Stimulated activated CD4-positive, alpha-beta T cell treated with anti-CD3 and anti-CD28 coated beads, Interleukin-4, amount 100 ng/mL, for 4 hours (primary cell): ENCODE measurements at places on chromosomes 1 and 21.

DNA sequence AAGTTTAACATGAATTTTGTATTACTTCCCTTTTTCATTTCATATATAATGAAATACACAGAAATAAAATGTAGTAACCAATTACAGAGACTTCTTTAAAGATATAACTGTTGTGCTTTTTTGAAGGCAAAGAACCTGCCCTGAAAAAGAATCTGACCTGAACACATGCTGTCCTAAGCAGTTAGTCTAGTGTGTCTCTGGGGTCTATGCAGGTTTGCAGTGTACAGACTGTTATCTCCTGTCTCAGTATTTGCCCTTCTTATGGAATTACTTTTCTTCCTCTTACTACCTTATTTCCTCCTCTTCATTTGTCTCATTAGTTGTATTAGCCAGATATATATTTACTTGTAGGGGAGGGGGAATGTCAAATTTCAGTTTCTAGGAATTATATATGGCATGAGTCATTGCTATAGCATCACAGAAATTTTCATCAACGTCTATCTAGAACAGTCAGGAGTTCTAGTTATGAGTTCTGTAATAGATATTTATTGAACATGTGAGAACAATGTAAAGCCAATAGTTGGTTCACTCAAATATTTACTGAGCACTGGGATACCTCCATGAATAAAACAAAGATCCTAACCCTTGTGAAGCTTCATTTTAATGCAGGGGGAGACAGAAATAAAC lies 28.4 kb upstream of the PLEKHO1 start:
- no peak for DNase-seq

- no peak for DNase-seq
These were observed 62.3 kb downstream of the NID1 start for GRCh38 chr1:236002572-236002971.

- DNase-seq, result no peak
These were observed 61.6 kb downstream of the SMYD3 start for GRCh38 chr1:246445503-246445902.

- no peak for DNase-seq
These were observed 10.4 kb downstream of the LDLRAD1 start for GRCh38 chr1:54007613-54008012.

GRCh38 chr1:228228601-228229074 lies 20.8 kb downstream of the OBSCN start:
- no peak for DNase-seq

DNA sequence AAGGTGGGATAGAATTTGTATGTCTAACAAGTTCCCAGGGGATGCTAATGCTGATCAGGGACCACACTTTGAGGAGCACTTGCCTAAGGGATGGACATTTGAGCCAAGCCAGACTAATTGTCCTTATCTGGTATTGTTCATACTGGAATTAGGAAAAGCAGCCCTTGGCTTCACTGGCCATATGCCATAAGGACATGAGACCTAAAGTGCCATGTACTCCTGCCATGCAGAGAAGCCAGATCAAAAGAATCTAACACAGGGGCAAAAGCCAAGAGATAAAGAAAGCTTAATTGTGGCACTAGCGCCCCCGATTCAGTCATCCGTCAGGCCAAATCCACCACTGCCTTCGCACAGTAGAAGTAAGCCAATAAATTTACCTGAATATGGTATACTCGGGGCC lies 45.7 kb downstream of the RNF11 start:
- DNase-seq, result no peak

DNA sequence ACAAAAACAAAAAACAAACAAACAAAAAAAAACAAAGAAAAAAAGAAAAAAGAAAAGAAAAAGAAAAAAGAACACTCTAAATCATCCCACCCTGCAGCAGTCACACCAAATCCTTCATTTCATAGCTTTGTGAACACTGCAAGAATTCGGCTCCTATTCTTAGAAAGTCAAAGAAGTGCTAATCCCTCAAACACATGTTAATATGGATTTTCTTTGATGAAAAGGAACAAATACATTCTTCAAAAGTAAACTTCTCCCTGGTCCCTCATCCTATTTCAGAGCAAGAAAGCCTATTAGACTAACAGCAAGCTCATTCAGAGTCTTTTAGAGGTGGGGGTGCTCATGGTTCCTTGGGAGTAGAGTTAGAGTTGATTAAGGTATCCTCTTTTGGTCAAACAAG lies 7.2 kb upstream of the MRPL39 start:
- no peak for DNase-seq

GRCh38 chr1:205142102-205142469 lies 20.3 kb upstream of the RBBP5 start:
- DNase-seq, result no peak

DNA sequence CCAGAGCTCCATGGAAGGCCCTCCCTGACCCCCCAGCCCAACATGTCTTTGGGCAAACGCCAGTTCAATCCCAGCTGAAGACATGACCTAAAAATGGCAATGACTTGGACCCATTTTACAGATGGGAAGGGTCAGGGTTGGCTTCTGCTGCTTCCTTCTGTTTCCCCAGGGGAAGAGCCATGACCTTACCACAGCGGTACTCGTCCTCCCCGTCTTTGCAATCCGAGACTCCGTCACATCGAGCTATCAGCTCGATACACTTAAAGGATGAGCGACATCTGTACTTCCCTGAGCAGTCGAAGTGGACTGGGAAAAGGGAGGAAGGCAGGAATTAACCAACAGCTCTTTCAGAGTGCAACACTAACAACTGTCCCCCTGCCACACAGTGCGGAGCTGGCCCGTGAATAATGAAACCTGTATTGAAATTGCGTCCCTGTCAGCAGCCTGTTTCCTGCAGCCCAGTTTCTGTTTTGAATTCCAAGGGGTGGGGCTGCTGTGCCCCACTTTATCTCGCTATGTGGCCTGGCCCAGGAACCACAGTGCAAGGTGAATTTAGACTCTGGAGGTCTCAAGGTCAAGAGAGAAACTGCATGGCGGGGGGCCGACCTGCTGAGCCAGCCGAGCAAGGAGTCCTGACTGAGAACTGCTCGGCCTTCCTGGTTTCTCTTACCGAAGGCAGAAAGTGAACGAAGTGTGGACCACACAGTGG lies 7.0 kb downstream of the TMPRSS3 start:
- no peak for DNase-seq

GRCh38 chr21:33696465-33696864 lies 54.2 kb downstream of the ITSN1 start:
- no peak for DNase-seq

DNA sequence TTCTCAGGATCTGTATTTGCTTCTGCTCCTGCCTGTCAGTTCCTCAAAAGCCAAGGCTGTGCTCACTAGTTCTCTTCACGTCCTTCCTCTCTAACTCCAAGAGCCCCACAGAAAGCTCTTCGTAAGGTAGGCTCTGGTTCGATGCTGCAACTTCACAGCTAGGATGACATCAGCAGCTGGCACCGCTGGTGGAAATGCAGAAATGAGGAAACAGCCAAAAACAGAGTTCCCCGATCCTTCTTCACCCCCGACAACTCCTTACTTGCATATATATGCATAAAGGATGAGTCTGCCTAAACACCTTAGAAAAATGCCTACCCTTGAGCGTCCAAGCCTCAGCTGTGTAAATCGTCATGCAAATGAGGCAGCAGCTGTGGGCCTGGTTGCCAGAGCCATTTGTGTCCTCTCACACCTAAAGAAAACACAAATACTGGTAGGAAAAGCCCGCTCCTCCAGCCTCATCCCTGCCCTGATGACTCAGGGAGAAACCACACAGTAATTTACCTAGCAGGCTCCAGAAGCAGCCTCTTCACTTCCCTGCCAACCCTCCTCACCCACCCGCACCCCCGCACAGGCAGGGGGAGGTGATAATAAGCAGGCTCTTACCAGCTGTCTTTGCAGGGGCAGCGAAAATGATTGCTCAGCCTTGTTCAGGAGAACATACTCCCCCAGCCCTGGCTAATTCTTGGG lies 28.2 kb downstream of the BATF3 start:
- no peak for DNase-seq

- no peak for DNase-seq
These were observed 735.3 kb upstream of the ADGRL4 start for GRCh38 chr1:79741720-79742421.

GRCh38 chr21:34874684-34875513 lies 174.2 kb downstream of the RUNX1 start:
- no peak for DNase-seq

GRCh38 chr1:66852870-66853269 lies 51.8 kb upstream of the INSL5 start:
- DNase-seq, result no peak

GRCh38 chr21:31211836-31212235 lies 132.2 kb downstream of the TIAM1 start:
- no peak for DNase-seq

DNA sequence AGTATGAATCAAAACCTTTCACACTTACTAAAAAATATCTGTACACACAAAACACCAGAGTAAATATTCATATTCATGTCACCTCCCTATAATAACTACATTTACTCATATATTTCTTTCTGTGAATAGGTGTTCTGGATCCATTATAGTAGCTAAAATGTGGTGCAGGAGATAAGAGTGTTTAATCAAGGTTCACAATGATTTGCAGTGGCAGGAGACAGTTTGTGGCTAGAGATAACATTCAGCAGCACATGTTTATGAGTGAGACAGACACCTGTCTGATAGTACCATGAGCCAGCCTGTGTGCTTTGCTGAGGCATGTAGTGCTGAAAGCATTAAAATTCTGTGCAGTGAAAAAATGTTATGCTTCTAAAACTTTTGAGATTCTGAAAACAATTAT lies 410.3 kb downstream of the SRGAP2C start:
- no peak for DNase-seq

GRCh38 chr1:55310505-55310971 lies 95.4 kb upstream of the USP24 start:
- peak; percentile 6 for DNase-seq

DNA sequence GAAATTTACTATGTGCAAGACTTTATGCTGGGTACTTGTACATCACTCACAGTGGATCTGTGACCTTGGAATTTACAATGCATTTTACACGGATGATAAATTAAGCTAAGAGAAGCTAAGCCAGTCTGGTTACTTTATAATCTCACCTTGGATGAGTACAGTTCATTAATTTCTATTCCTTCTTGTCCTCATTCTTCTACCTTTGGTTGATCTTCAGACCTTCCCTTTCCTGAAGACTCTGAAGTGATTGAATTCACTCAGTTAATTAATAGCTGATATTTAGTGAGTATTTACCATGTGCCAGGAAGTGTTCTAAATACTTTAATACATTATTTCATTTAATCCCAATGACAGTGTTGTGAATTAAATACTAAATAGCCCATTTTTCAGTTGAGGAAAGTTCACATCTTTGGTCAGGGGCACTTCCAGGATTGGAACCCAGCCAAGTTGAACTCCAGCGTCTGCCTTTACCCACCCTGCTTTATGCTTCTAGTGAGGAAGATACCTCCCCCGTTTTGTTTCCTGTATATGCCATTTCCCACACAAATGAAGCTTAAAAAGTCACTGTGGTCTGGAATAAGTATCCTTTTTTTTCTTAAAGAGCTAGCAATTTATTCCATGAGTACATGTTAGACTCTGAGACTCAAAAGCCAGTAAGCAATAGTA lies 146.6 kb downstream of the TLR5 start:
- DNase-seq, result no peak

DNA sequence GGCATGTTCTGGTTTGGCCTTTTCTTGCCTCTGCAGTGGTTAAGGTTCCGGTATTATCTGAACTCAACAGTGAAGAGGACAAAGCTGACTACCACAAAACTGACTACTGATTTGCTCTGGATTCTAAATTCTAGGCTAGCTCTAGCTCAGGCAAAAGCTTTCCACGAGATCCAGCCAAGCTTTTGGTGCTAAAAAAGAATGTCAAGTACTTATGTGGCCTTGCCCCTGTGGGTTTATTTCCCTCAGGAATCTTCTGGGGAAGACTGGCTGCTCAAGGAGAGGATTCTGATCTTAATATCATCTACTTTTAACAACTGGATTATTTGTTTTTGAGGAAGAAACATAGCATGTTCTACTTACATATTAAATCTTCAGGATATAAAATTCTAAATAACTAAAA lies 26.1 kb upstream of the MTMR11 start:
- DNase-seq, result no peak

GRCh38 chr1:43049481-43049880 lies 90.8 kb upstream of the SLC2A1 start:
- DNase-seq, result no peak

DNA sequence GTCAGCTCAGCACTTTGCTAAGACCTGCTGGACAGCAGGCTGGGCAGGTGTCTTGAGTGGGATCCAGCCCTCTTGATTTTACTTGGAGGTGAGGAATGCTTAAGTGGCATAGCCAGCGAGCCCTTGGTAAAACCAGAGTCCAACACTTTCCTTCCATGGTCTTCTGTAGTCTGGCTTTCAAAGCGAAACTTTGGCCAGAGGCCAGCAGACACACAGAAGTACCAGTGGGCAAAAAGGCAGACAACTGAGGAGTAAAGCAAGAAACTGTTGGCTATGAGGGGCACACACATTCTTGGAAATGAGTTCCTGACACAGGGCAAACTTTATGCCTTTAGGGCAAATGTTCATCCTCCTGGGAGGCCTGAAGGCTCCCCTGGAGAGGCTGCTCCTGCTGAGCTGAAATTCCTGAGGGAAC lies 281.0 kb upstream of the POU3F1 start:
- no peak for DNase-seq

- no peak for DNase-seq
These were observed 4.6 kb downstream of the BOLA1 start for GRCh38 chr1:149903836-149904491.

- DNase-seq, result no peak
These were observed 191.3 kb upstream of the LMO4 start for GRCh38 chr1:87137342-87137739.

DNA sequence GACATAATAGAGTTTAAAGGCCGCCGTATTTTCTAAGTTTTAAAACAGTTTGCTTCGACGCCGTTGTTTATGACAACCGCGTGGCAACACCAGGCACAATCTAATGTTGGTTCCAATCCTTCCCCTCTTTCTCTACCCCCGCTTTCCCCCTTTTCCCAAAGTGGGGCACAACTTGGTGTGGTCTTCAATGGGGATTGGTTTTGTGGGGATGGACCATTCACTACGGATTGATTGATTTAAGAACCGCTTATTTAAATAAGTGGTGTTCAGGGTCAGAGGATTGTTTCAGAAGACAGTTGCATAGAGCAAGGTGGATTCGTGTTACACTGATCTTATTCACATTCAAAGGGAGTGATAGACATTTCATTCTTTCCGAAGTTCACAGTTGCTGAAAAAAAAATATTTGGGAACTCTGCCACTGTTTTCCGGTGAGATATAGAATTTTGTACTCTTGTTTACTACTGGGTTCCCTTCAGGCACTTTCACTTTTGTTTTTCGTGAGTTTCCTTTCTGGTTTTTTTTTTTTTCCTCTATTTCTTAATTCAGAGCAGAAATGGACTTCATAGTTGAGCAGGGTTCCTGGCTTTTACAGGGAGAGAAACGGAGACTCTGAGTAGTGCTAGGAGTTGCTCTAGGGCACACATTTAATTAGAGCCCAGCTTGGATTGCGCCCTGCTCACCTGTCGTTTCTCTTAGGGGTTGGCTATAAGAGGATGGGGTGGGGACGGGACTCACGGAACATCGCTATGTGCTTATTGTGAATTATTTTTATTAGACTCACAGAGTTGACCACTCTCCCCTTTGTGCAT lies 79.6 kb upstream of the AK4 start:
- no peak for DNase-seq

GRCh38 chr1:95437781-95438180 lies 203.8 kb downstream of the RWDD3 start:
- no peak for DNase-seq
